NCI-H1436 treated with DMSO at 0.1 percent for 48 hours (cell line): ENCODE measurements at places on chromosomes 6 and 20.

GRCh38 chr6:156065849-156066248 lies 610.2 kb upstream of the NOX3 start:
- no peak for DNase-seq

DNA sequence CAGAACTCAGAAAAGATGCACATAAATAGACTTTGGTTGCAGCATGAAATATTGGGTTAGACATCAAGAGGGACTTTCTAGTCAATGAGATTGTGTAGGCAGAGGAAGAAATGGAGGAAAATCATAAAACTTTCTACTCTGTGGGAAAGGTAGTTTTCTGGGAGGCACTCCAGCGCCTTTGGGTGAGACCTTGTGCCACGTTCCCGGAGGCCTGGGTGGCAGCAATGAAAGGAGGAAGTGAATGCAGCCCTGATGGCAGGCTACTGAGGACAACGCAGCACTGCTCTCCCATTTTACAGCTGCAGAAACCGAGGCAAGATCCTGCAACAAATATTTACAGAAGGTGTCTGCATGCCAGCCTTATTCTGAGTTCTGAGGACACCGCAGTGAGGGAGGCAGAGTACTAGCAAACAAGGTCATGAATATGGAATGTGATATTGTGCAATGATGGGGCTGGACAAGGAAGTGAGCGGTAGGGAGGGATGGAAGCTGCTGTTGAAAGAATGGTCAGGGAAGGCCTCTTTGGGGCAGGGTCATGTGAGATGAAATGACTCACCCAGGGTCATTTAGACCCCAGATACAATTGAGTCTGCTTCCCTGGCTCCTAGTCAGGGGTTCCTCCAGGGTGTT lies 159.1 kb downstream of the TFAP2C start:
- no peak for DNase-seq

DNA sequence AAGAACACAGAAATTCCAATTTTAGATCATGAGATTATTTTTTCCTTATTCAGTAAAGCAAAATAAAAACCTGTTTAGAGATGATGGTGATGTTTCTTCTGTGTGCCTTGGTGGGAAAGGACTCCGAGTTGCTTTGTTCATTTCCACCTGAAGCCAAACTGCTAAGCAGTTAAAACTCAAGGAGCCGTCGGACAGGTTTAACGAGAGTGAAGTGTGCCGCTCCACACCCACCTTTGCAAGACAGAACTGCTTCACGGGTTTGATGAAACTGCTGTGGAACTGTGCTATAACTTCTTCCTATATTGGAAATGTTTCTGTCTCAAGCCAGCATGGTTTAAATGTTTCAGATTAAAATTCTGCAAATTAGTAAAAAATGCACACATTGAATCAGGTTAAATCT lies 9.2 kb upstream of the DSP start:
- no peak for DNase-seq

- DNase-seq, result no peak
These were observed 21.0 kb upstream of the STX16 start for GRCh38 chr20:58630063-58630462.

DNA sequence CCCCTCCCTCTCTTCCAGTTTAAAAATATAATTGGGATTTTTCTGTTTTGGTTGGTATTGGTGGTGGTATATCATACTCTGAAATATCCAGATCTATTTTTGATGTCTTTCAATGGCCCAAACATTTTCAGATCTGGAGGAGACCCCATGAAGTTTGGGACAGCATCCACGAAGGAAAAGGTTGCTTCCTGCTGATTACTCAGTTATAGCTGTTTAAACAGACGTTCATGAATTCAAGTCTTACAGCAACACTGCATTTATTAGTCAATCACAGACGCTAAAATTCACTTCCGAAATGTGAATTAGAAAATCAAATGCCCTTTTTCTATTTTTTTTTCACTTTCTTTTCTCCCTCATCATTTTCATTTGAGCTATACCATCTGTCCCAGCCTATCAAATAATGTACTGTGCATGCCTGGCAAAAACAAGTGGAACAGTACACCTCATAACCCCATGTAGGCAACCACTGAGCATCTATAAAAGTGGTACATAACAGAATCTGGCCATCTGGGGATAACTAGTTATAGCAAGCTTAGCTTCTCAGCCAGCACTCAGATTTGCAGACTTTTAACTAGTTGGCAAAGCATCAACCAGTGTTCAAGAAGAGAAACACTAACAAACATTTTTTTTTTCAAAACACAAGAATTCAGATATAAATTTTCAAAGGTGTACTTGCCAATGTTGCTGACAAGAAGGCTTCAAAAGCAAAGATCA lies 124.5 kb downstream of the HIVEP2 start:
- DNase-seq, result no peak
